T-helper 1 cell (primary cell): ENCODE measurements at places on chromosomes 2 and 18.

DNA sequence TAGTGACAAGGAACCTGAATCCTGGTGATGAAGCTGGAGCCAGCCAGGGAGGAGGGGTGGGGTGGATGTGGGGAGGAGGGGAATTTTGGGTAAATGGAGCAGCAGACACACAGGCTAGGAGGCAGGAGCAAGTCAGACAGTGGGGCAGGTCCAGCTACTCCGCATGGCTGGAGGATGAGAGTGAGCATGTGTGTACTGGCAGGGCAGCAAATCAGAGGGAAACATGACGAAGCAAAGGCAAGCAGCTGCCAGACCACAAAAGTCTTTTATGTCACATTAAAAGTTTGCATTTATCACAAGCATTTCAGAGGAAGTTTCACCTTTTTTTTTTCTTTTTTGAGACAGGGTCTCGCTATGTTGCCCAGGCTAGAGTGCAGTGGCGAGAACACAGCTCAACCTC lies 11.9 kb upstream of the KIDINS220 start:
- no peak for DNase-seq

- DNase-seq: no peak
These were observed 14.8 kb upstream of the PARD3B start for GRCh38 chr2:204530464-204530805.

- no peak for DNase-seq
These were observed 960.2 kb downstream of the CNTNAP5 start for GRCh38 chr2:124985270-124985669.

DNA sequence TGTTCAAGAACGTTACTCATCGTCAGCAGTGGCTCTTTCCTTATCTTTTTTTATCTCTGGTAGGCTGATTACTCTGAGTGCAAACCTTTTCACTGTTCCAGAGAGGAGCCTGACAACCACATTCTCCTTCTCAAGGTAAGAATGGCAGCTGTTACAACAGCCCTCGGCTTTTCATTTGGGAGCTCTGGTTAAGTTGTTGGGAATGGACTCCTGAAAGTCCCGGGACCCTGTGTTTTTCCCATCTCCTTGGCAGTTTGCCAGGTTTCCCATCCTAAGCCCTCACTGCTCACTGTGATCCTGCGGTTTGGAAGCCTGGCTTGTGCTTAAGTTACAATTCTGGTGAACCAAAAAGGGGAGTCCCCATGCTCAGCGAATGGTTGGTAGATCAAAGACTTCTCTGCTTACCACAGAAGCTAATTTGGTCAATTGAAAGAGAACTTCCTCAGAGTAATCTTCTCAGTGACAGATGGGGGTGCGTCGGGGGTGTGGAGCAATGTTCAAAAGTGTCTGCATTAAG lies 122.3 kb downstream of the LYPD6B start:
- DNase-seq: no peak

DNA sequence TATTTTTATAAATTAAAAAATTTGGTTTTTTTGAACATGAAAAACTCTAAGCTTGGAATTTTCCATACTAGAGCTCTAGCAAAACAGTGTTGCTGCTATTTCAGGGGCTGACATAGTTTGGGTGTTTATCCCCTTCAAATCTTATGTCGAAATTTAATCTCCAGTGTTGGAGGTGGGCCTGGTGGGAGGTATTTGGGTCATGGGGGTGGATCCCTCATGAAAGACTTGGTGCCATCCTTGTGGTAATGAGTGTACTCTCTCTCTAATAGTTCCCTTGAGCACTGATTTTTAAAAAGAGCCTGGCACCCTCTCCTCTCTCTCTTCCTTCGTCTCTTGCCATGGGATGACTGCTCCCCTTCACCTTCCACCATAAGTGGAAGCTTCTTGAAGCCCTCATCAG lies 244.6 kb upstream of the UBE2E3 start:
- no peak for DNase-seq

- no peak for DNase-seq
These were observed 117.2 kb downstream of the SPIRE1 start for GRCh38 chr18:12540751-12541150.

GRCh38 chr2:231299267-231299666 lies 96.2 kb upstream of the B3GNT7 start:
- no peak for DNase-seq

DNA sequence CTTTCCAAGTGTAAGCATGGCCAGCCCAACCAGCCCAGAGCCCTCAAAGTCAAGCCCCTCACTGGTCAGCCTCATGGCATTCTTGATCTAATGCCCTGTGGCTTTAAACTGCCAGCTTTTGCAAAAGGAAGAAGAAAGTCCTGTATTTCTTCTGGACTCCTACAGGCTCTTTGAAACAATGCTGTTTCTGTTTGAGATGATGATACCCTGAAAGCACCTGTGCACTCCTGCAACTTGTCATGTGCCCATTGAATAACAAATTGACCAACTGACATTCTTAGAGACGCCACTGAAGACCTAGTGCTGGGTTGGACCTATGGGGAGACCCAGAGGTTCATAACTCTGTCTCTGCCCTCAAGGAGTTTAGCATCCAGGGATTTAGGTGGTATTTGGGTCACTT lies 82.0 kb upstream of the MSH2 start:
- no peak for DNase-seq

- no peak for DNase-seq
These were observed 308.0 kb upstream of the STON1 start for GRCh38 chr2:48221846-48222516.

- no peak for DNase-seq
These were observed 19.7 kb upstream of the SANBR start for GRCh38 chr2:61045999-61046398.

GRCh38 chr2:17849275-17849674 lies 29.2 kb upstream of the KCNS3 start:
- no peak for DNase-seq

GRCh38 chr2:238866656-238867277 lies 18.9 kb downstream of the TWIST2 start:
- DNase-seq: no peak

DNA sequence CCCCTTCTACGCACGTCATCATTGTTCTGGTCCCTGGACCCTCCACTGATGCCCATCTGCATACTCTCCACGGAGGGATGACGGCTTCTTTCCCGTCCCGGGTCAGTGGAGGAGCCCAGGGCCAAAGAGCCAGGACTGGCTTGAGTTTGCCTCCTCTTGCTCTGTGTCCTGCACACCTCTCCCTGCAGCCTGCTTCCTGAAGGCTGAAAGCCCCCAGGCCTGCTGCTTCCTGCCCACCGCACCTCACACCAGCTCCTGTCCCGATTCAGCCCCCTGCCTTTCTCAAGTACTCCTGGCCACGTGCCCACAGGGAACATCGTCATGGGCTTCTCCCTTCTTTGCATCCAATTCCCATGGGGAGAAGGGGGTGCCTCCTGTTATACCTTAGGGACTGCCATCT lies 7.1 kb downstream of the ADCY3 start:
- no peak for DNase-seq

GRCh38 chr2:8494589-8494988 lies 187.3 kb upstream of the ID2 start:
- DNase-seq: no peak

- DNase-seq: no peak
These were observed 73.5 kb downstream of the ROCK2 start for GRCh38 chr2:11270891-11271290.

DNA sequence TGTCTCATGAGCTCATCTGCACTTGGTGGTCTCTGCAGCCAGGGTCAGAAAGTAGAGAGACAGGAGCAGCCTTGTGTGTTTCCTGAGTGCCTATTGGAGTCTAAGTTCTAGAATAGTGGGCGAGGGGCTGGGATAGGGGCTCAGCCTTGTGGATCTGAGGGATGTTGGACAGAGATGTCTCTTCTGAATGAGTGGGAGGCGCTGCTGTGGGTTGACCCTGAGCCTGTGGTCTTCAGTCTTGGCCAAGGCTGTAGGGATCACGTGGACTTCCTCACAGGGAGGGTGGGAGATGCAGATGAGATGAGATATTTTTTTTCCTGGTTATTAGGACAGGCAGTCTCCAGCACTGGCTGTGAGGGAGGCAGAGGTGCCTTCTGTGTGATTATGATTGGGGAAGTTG lies 61.8 kb downstream of the RNF144A start:
- DNase-seq: no peak

DNA sequence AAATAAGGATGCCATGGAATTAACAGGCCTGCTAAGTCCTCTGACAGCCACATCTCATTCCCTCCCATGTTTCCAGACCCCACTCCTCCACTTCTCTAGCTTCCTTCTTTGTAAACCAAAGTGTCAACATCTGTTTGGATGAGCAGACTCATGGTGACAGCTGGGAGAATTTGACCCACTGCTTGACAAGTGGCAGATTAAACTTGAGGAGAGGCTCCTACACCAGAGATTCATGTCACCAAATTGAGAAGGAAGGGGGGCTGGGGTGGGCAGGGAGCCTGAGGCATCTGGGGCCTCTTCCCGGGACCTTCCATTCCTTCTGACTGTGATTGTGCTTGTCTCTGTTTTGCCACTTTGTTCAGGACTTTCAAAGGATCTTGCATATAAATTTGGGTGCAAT lies 41.0 kb upstream of the IGFBP5 start:
- no peak for DNase-seq

DNA sequence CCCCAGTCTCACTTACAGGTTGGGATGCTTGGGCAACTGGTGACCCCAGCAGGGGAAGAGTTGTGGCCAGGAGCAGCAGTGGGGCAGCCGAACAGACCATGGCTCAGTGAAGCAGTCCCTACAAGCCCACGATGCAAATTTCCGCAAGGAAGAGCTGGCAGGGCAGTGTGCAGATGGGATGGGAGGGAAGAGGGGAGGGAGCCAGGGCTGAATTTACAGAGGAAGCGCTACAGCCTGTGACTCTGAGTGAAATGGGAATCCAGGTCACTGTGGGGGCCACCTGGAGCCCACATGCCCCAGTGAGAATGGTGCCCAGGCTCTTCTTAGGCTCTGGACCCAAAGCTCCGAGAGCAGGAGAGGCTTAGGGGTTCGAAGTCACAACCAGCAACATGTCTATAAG lies 27.0 kb upstream of the SELENOI start:
- DNase-seq: no peak
